Activated T-helper 1 cell treated with anti-CD3 and anti-CD28 coated beads, Interleukin-12 subunit alpha, Interleukin-12 subunit beta, Interleukin-2, Interleukin-4 antibody, amounts not matched to agents 30 ng/mL and 10 ng/mL and 1 ng/mL, durations not matched to agents 14 hours and 24 hours and 36 hours (primary cell): ENCODE measurements at places on chromosomes 2 and 18. TPM values are rescaled to one million over a fixed set of nuclear protein-coding genes. Genes with fewer than 3 reads are reported as not detected.

DNA sequence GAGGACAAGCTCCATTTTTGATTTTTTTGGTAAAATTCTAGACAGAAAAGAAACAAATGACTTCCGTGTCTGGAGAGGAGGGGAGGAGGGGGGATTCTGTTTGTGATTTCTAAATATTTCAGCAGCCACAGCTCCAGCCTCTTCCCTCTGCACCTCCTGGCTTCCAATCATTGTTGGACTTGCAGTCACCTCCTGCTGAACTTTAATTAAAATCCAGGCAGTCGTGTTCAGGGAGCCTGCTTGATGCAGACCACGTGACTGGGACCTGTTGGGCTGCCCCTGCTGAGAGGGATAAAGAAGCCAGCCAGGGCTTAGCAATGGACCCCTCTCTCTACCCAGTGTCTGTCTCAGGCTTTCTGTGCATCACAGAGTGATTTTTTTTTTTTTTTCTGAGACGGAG, 115.1 kb downstream of the SH3BP4 start:
- no peak for DNase-seq

Gene BOLL
- total RNA-seq: 0.51 TPM in 1 of 2 replicates, not detected in the other

GRCh38 chr2:88753833-88754584, 62.5 kb downstream of the RPIA start:
- peak; percentile 35 for DNase-seq

- DNase-seq: no peak
Observed at GRCh38 chr2:55771612-55772011, 78.0 kb upstream of the PNPT1 start.

- DNase-seq: no peak
Observed at GRCh38 chr2:139911160-139911559, 1131.0 kb upstream of the NXPH2 start.

GRCh38 chr18:61842146-61842545, 50.7 kb downstream of the RNF152 start:
- no peak for DNase-seq

Gene XRCC5
- total RNA-seq: 430 and 484 TPM in 2 replicates

- no peak for DNase-seq
Observed at GRCh38 chr18:23226930-23227725, 91.8 kb downstream of the CABLES1 start.

Gene RNF152
- total RNA-seq: 0.56 and 0.65 TPM in 2 replicates

- DNase-seq: no peak
Observed at GRCh38 chr2:57701391-57701791, 345.2 kb upstream of the VRK2 start.

Gene VAMP5
- 31.7 and 40.0 TPM in 2 replicates for total RNA-seq

DNA sequence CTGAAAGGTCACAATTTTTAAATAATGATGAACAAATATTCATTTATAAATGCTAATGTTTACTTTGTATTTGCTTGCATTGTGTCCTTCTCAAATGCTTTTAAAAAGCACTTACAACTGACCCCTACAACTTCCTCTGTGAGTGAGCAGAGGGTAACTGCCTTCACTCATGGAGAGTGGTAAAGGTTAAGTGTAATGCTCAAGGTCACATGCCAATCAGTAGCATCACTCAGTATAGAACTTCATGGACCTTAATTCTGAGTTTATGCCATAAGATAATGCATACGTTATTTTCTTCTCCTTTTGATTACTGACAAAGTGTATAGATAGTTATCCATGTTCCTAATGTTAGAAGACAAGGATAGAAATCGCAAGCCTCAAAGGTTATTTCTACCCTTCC, 91.8 kb upstream of the SERTAD2 start:
- DNase-seq: no peak

Gene IKZF2
- 2.8 and 3.2 TPM in 2 replicates for total RNA-seq

DNA sequence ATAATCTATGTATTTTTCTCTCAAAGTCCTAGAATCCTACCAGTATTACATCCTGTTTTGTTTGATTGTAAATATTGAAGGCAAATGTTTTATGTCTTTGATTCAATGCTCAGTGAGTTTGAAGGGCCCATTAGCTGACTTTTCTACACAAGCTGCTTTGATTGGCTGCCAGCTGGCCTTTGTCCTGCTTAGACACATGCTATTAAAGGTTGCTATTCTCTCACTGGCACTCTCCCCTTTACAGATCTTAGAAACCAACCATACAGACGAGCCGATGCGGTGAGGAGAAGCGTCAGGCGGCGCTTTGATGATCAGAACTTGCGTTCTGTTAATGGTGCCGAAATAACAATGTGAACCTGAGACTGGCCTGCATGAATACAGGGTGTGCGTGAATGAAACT, 69.7 kb downstream of the PRPF40A start:
- no peak for DNase-seq

Gene ATP8B1
- total RNA-seq: 0.05 and 0.16 TPM in 2 replicates

GRCh38 chr2:26710145-26710544, 17.6 kb downstream of the KCNK3 start:
- DNase-seq: no peak

GRCh38 chr2:220877897-220878296, 694.2 kb downstream of the EPHA4 start:
- DNase-seq: no peak

Gene VSNL1
- total RNA-seq: not detected in 2 replicates

Gene SP110
- 141 and 142 TPM in 2 replicates for total RNA-seq

Gene IL36G
- not detected in 2 replicates for total RNA-seq

Gene L3MBTL4
- 0.26 and 0.29 TPM in 2 replicates for total RNA-seq

- no peak for DNase-seq
Observed at GRCh38 chr2:119910566-119910965, 102.3 kb upstream of the EPB41L5 start.

DNA sequence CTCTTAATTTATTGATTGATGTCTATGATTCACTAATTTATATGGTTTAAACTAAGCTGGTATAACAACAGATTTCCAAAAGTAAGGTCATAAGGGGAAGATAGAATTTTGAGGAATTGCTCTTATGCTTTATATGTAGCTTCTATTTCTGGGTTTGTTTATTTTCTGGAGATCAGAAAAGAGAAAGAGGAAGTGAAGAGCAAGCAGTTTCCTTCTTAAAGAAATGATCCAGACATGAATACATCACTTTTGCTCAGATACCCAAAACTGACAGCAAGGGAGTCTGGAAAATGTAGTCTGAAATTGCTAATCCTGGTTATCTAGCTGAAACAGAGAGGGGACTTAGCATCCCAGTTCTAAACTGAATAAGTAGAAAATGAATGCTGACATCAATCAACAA, 912.5 kb upstream of the CRIM1 start:
- DNase-seq: no peak

GRCh38 chr18:3852321-3852720, 402.3 kb downstream of the TGIF1 start:
- no peak for DNase-seq

- DNase-seq: no peak
Observed at GRCh38 chr2:235064976-235065375, 113.2 kb downstream of the SH3BP4 start.

GRCh38 chr2:73890301-73891092, 2.3 kb upstream of the ACTG2 start:
- no peak for DNase-seq

- DNase-seq: no peak
Observed at GRCh38 chr18:25229920-25230319, 122.0 kb downstream of the ZNF521 start.

DNA sequence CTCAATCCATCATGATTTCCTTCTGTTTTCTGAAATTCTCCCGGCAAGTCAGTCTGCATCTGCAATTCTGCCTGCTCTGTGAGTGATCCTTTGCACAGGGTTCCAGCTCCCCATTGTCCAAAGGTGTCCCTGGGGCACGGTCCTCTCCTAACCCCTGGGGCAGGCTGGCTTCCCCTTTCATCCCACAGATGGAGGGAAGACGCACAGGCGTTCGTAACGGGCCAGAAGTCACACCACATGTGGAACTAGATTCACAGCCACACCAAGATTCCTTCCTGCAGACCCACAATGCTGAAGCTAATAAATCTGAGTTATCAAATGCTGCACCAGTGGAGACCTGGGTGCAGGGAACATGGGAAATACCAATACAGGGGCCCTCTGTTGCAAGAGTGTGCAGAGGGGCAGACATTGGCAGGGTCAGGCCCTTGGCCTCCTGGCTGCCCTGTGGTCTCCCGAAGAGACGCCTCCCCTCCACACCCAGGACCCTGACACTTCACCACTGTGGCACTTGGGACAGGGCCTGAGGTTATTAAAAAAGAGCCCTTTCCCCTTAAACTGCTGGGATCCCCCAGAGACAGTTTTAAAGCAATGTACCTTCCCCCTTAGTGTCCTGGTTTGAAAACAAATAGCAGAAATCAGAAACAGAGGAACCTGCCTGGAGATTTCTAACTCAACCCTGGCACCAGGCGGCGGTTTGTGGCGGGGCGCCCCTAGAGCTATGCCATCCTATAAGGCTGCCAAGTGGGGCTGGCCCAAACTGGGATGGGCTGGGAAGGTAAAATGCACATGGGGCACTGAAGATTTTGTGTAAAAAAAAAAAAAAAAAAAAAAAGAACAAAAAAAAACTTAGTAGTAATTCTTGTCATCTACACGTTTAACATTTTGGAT, 15.4 kb downstream of the ZNF516 start:
- DNase-seq: no peak

Gene M1AP
- 0.10 TPM in 1 of 2 replicates, not detected in the other for total RNA-seq

DNA sequence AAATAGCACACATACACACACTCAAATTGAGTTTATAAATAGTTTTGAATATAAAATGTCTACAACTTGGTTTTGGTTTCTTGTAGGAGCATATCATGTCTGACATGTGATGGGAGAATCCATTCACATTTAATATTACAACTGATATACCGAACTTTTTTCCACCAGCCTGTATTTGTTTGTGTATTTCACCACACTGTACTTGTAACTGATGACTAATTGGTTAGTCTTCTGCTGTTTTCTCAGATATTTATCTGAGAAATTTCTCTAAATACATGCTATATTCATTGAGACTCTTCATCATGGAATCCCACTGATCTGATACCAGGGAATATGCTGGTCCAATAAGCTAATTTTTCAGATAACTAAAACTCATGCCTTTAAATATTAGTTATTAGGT, 56.3 kb upstream of the UBXN4 start:
- DNase-seq: no peak

Gene GALNT5
- not detected in 2 replicates for total RNA-seq

Gene MROH2A
- total RNA-seq: not detected in 2 replicates

GRCh38 chr18:36130039-36130831, 536 bp downstream of the ELP2 start:
- DNase-seq: no peak

Gene MARCHF7
- 76.5 and 80.3 TPM in 2 replicates for total RNA-seq

GRCh38 chr18:27546991-27547390, 361.9 kb upstream of the CHST9 start:
- DNase-seq: no peak

DNA sequence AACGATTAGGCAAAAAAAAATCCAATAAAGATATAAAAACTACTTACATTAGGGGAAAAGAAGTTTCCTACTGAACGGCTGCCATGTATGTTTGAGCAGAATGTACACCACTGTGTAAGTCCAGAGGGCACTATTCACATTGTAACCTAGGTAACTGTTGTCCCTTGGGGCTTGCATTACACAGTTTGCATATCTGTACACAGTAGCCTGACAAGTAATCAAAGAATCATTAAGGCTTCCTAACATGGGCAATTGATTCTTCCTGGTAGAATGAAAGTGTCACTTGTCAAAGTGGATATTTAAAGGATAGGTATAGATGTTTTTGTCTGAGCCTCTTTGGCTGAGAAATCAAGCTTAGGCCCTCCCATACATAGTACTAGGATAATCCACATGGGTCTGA, 39.1 kb downstream of the PLEK start:
- DNase-seq: no peak

- no peak for DNase-seq
Observed at GRCh38 chr2:45575881-45576280, 35.2 kb downstream of the SRBD1 start.

- DNase-seq: no peak
Observed at GRCh38 chr2:209721497-209721896, 50.1 kb upstream of the UNC80 start.

DNA sequence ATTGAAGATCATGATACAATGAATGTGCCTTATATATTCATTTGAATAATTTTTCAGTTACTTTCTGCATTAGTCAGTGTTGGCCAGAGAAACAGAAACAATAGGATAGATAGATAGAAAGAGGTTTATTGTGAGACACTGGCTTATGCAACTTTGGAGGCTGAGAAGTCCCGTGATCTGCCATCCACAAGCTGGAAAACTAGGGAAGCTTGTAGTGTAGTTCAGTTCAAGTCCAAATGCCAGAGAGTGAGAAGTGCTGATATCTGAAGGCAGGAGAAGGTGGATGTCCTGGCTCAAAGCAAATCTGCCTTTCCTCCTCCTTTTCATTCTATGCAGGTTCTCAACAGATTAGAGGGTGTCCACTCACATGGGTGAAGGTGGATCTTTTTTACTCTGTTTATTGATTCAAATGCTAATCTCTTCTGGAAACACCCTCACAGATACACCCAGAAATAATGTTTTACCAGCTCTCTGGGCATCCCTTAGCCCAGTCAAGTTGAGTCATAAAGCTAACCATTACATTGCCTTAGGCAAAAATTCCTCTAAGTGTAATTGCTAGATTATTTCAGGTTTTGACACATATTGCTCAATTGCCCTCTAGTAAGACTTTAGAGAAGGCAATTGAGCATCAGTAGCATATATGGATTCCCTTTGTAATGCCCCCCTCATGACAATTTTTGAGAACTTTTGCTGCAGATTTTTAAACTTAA, 341.4 kb downstream of the LPIN1 start:
- DNase-seq: no peak

DNA sequence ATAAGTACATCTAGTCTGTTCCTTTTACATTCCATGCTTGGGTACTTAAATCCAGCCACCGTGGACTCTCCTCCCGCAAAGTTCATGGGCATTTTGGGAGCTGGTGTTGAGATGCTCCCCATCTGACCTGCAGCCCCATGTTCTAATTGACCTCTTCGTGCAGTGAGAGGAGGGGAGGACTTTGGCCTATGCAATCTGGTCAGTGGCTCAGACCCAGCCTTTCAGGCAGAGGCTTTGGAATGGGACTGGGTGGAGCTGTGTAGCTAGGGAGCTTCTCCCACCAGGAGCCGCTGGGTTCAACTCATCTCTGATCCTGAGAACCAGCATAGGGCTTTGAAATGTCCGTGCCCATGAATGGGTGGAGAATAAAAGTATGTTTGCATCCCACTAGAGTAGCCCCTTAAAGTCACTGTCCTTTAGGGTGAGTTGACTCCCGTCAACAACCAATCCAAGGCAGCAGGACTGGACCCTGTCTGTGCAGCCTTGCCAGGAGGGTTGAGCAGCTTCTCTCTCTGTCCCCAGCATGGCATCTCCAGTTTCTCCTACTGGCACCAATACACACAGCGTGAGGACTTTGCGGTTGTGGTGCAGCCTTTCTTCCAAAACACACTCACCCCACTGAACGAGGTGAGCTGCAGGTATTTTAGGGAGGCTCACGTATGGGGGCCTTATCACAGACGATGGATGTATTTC, 120.0 kb upstream of the PPP1CB start:
- no peak for DNase-seq
